ENCODE measurements at places on chromosomes 5 and 9.
A peak's percentile ranks its signal among the peaks of the same experiment; 100 is the strongest.

GRCh38 chr5:172144291-172144815 lies 43.7 kb downstream of the STK10 start:
- DNase-seq, result no peak

GRCh38 chr9:112268413-112268812 lies 65.0 kb downstream of the PTBP3 start:
- no peak for DNase-seq

- DNase-seq, result no peak
Measured at GRCh38 chr5:41878173-41878572, 7.9 kb upstream of the OXCT1 start.

DNA sequence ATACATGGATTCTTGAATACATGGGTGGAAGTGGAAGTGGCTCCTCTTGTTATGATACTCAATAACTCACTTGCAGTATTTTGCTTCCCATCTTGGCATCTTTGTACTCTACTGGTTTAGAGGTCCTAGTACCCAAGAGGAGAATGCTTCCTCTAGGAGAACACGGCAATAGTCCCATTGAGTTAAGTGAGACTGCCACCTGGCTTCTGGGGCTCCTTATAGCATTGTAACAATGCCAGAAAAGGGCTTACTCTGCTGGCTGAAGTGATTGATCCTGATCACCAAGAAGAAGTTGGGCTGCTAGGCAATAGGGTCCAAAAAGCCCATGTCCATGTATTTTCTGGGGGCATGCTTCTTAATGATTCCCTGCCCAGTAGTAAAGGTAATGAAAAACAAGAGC lies 627.6 kb upstream of the SGCD start:
- DNase-seq, result no peak

DNA sequence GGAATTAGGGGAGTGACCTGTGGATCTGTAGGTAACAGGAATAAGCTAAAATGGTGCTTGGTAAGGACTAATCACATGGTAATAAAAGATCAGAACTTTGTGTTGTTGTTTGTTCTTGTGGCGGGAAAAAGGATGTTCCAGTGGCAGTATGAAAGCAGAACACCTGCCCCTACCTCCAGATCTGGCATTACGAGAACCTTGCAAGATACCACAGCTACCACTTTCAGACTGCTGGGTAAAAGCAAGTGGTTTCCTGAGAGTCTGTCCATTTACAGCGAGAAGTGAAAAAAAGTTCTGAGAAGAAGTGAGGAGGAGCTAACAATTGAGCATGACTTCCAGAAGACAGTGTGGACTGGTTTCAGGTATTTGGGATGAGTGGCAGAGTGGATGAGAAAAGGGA lies 252.5 kb downstream of the TLE4 start:
- DNase-seq, result no peak

- DNase-seq, result no peak
Measured at GRCh38 chr5:10581867-10582511, 18.1 kb downstream of the ANKRD33B start.

GRCh38 chr5:31487506-31487905 lies 44.4 kb downstream of the DROSHA start:
- DNase-seq, result no peak

GRCh38 chr5:80184235-80185023 lies 71.4 kb downstream of the SERINC5 start:
- DNase-seq, result no peak

DNA sequence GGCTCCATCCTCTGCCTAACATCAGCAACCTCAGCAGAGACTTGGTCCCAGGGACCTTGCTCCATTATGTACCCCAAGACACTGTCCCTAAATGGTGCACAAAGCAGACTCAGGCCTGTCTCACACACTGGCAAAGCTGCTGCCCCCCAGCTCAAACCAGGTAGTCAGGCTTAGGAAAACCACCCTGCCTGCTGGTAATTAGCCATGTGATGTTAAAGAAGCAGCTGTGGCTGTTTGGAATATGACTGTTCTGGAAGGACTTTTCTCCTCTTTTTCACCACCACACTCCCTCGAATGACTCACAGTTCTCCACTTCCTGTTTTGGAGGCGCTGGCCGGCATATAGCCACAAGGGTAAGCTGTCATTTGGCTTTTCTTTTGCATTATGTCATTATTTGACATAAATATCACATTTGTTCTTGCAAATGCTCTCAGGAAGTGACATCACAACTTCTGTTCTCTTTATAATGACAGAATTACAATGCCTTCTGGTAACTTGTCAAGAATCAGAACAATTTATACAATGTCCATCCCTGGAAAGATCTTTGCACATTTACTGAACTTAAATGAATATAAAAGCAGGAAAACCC lies 113.9 kb downstream of the SUSD1 start:
- DNase-seq, result peak; percentile 88

GRCh38 chr9:21001581-21001980 lies 29.9 kb downstream of the HACD4 start:
- DNase-seq, result no peak

GRCh38 chr5:151493665-151494064 lies 46.3 kb downstream of the SLC36A1 start:
- peak; percentile 89 for DNase-seq

DNA sequence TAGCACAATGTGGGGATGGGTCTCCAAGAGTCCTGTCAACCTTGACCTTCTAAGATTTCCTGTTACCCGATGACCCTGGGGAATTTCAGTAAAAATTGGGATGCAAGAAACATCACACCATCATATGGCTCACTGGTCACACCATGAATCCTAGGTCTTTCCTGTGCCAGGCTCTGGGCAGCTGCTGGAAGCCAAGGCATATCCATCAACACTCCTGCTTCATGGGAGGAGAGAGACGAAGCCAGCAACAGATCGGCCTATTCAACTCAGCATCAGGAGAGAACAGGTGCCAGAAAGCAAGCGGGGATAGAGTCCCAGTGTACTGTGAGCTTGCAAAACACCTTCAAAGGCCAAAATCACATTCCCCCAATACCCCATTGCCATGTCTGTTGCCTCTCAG lies 6.5 kb upstream of the NEK6 start:
- no peak for DNase-seq

GRCh38 chr5:178234750-178235587 lies 2.4 kb upstream of the PHYKPL start:
- DNase-seq, result peak; percentile 84

- no peak for DNase-seq
Measured at GRCh38 chr5:10582512-10582897, 18.6 kb downstream of the ANKRD33B start.

GRCh38 chr9:130890870-130891687 lies 5.5 kb downstream of the QRFP start:
- no peak for DNase-seq

DNA sequence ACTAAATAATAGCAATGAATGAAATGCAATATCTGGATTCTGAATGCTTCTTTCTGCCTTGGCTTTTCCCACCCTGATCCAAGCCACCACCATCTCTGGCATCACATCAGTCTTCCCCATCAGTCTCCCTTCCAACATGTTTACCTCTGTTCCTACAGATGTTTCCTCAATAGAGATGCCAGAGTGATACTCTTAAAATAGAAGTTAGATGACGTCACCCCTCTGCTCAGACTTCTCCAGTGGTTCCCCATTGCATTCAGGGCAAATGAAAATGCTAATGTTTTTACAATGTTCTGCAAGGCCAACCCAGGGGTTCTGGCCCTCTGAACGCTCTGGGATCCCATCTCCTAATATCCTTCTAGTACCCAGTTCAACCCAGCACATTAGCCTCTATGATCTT lies 305.8 kb downstream of the TRIM32 start:
- DNase-seq, result peak; percentile 57

DNA sequence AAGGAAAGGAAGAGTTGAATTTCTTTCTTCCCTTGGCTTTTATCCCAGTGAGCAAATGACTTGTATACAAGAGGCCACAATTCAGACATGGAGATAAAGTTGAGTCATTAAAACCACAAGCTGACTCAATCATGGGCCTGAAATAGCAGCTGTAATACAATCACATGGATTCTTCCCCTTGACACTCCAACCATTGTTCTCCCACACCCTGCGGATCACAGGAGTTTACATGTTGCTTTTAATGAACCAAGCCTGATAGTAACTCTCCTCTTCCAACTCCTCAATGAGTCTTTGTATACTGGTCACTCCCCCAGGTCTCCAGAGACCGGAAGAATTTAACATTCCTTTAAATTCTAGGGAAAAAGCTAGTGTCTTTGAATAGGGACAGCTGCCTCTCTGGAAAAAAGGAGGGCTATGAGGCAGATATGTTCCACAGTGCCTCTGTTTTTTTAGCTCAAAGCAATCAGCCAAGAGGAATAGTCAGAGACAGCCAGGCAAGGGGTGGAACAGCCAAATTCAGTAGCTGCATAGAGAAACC lies 32.4 kb downstream of the PCDHGC5 start:
- peak; percentile 78 for DNase-seq

- peak; percentile 77 for DNase-seq
Measured at GRCh38 chr5:145681686-145682085, 153.5 kb downstream of the PRELID2 start.

GRCh38 chr5:146301626-146302025 lies 37.0 kb upstream of the POU4F3 start:
- DNase-seq, result no peak

GRCh38 chr5:72356361-72356760 lies 36.2 kb downstream of the PTCD2 start:
- DNase-seq, result no peak

- DNase-seq, result no peak
Measured at GRCh38 chr5:136559651-136560050, 194.3 kb upstream of the TRPC7 start.

DNA sequence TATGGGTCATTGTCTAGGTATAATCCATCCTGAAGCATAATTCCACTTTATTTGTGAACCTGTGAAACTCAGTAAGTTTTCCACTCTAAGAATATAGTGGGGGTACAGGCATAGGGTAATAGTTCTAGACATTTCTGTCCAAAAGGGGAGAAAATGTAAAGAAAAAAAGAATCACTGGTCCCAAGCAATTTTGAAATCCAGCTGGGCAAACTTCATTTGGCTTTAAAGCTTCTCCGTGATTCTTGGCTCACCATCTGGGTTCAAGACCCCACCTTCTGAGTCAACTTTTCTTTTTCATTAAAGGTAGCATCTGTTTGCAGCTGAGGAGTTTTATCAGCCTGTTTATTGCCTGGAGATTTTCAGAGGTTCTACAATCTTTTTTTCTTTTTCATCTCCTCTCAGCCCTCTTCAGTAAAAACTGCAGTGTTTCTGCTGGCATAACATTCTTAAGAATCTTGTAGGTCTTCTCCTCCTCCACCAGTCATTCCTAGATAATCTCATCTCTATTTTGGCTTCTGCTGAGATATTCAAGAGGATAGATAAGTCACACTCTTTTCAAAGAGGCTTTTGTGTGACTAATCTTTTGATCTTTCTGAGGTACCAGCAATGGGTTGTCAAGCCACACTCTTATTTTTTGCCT lies 126.1 kb upstream of the PITX1 start:
- no peak for DNase-seq

DNA sequence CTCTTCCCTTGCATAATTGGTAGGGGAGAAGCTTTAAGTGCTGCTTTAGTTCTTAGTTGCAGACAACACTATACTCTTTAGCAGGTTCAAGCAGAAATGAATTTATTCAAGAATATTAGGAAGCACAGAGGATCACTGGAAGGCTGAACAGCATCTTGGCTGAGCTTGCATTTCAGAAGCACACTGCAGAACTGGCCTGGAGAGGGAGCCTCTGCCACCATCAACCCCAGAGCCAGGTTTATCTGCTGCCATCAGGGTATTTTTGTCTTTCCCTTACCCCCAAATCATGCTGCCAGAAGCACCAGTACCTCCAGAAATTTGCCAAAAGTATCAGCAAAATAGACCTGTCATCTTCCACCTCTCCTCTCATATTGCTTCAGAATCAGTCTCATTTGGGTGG lies 440.7 kb downstream of the DMAC1 start:
- DNase-seq, result no peak

- DNase-seq, result no peak
Measured at GRCh38 chr9:38662763-38663593, 42.6 kb upstream of the ANKRD18A start.

- DNase-seq, result no peak
Measured at GRCh38 chr5:21087766-21088165, 1099.8 kb upstream of the CDH18 start.

DNA sequence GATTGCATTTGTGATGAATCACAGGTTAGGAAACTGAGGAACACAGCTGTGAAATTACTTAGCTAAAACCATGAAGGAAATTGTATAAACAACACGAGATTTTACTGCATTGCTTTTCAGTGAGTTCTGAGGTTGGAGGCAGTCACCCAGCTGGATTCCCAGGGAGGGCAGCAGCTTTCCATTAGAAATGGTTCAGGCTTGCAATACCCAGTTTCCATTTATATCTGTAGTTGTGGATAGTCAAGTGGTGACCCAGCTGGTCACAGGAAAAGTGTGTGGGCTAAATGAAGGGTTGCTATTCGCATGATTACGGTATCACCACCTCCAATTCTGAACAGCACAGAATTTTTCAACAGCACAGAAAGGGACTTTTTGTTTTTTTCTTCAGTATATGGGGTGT lies 34.3 kb upstream of the SPATA31D4 start:
- no peak for DNase-seq

DNA sequence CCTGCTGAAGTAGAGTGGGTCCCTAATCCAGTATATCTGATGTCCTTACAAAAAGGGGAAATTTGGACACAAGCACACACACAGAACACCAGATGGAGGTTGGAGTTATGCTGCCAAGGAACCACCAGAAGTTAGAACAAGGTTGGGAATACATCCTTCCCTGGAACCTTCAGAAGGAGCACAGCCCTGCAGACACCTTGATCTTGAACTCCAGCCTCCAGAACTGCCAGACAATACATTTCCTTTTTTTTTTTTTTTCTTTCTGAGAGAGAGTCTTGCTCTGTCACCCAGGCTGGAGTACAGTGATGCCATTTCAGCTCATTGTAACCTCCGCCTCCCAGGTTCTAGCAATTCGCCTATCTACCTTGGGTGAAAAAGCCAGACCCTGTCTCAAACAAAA lies 7.1 kb upstream of the ODF2 start:
- no peak for DNase-seq

GRCh38 chr9:70315389-70315788 lies 56.6 kb downstream of the SMC5 start:
- no peak for DNase-seq

- no peak for DNase-seq
Measured at GRCh38 chr5:32143617-32144377, 30.3 kb downstream of the GOLPH3 start.

DNA sequence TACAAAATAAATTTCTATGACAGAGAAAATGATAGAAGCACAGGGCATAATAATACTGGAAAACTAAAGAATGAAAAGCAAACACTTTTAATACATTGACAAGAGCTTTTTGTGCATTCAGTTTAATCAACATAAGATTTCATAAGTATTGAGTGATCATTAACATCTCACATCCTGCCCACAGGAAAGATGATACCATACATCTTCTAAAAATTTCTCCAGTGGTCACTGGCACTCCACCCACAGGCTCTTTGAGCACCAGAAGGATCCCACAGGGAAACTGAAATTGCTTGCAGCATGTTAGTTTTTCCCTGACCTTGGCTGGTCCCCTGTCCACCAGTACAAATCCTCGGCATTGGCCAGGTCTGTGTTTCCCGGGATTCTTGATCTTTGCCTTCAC lies 186.0 kb downstream of the CEMIP2 start:
- no peak for DNase-seq

- DNase-seq, result peak; percentile 13
Measured at GRCh38 chr5:154962494-154962893, 21.6 kb downstream of the MRPL22 start.

Measured in suppressor macrophage (primary cell).